ENCODE measurements at places on chromosomes 11 and 22. TPM values are rescaled to one million over a fixed set of nuclear protein-coding genes. Genes with fewer than 3 reads are reported as not detected.

The KDM4E gene
- total RNA-seq: not detected

The ISX gene
- total RNA-seq: not detected

The MIEF1 gene
- 38.2 TPM for total RNA-seq

The TYMP gene
- total RNA-seq: 91.8 TPM

The TMPRSS6 gene
- total RNA-seq: 4.6 TPM

The FAM111B gene
- total RNA-seq: 48.0 TPM

The DGCR6 gene
- 0.35 TPM for total RNA-seq

The C11orf91 gene
- total RNA-seq: 0.49 TPM

- peaks cover 2% of the 10 kb centered on the region for H3K27me3 ChIP-seq
- H3K36me3 ChIP-seq: no peaks in the 10 kb centered on the region
- no peak overlapping the region for H3K27ac ChIP-seq
- no peak overlapping the region for H3K4me3 ChIP-seq
- no peaks in the 10 kb centered on the region for H3K4me1 ChIP-seq
- no peak for DNase-seq
These were observed 40.7 kb downstream of the TSPAN18 start for GRCh38 chr11:44767421-44767820.

- DNase-seq: no peak
- no peak overlapping the region for H3K27ac ChIP-seq
- H3K4me1 ChIP-seq: peaks cover 14% of the 10 kb centered on the region
- H3K36me3 ChIP-seq: no peaks in the 10 kb centered on the region
These were observed 17.9 kb upstream of the RRAS2 start for GRCh38 chr11:14376920-14377319.

- no peak overlapping the region for H3K4me3 ChIP-seq
- no peak for DNase-seq
- no peaks in the 10 kb centered on the region for H3K4me1 ChIP-seq
- H3K27ac ChIP-seq: no peak overlapping the region
- H3K36me3 ChIP-seq: no peaks in the 10 kb centered on the region
These were observed 145.3 kb downstream of the CTTN start for GRCh38 chr11:70543611-70544010.

DNA sequence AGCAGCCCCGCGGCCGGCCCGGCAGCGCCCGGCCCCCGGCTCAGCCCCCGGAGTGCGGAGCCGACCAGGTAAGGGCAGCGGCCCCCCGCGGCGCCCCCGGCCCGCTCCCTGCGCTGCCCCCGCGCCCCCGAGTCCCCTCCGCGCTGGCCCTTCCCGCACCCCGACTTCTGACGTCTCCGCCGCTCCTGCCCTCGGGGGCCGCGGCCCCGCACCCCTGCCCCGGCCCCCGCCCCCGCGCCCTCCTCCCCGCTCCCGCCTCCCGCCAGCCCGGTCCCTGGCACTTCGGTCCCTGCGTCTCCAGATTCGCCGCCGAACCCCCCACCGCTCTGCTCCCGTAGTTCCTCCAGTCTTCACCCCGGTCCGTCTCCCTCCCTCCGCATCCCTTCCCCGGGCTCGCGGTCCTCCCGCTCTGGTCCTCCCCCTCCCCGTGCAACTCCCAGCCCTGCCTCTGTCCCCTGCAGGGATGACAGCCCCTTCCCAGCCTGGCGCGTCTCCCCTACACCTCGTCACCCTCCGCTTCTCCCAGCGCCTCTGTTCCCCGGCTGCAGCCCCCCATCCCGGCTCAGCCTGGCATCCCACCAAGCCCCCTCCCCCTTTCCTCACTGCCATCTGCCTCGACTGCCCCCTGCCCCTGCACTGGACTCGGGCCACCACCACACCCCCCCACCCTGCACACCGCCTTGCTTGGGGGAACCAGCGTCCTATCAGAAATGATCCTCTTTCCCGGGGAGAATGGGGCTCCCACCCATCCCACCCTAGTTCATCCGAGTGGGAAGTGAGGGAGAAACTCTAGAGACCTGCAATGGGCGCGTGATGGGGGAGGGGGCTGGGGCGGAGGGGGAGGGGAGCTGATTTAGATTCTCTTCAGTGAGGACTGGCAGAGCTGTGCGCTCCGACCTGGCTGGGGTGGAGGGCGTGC is 531 bp downstream of the GRIK4 start:
- no peak for DNase-seq
- no peak overlapping the region for H3K27ac ChIP-seq
- H3K4me3 ChIP-seq: peak overlapping the region; percentile 58
- no peaks in the 10 kb centered on the region for H3K36me3 ChIP-seq
- H3K27me3 ChIP-seq: peaks cover 50% of the 10 kb centered on the region

DNA sequence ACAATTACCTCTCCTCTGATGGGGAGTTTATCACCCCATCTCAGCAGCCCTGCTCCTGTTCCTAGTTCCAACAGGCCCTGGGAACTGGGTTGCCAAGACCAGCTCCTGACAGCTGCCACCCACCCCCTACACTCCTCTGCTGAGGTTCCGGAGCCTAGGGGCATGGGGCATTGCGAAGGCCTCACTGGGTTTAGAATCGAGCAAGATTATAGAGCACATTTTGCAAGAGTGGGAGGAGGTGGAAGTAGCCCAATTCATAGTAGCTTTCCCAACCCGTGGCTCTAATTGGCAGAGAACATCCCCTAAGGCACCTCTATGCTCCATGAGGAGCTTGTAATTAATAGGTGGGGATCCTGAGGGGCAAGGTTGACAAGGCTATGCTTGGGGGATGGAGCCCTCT is 23.0 kb downstream of the MYEOV start:
- H3K36me3 ChIP-seq: no peaks in the 10 kb centered on the region
- no peaks in the 10 kb centered on the region for H3K27me3 ChIP-seq
- H3K27ac ChIP-seq: no peak overlapping the region
- H3K4me3 ChIP-seq: no peak overlapping the region

DNA sequence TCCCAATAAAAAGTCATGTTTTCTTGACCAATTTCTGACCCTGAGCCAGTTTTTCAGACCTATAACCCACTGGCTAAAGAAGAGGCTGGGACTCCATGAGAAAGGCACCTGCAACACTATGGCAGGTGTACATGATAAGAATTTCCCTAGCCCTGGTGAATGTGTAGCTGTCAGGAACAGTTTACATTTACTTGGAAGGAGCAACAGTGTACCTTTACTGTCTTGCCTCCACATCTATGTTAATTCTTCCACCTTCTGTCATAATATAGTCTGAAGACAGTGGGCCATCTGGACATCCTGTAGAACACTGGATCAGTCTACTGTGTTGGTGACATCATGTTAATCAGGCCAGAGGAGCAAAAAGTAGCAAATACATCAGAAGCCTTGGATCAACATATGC is 72.1 kb upstream of the CD82 start:
- no peaks in the 10 kb centered on the region for H3K36me3 ChIP-seq
- no peak overlapping the region for H3K27ac ChIP-seq
- H3K27me3 ChIP-seq: peaks cover 5% of the 10 kb centered on the region
- no peaks in the 10 kb centered on the region for H3K4me1 ChIP-seq
- DNase-seq: no peak

DNA sequence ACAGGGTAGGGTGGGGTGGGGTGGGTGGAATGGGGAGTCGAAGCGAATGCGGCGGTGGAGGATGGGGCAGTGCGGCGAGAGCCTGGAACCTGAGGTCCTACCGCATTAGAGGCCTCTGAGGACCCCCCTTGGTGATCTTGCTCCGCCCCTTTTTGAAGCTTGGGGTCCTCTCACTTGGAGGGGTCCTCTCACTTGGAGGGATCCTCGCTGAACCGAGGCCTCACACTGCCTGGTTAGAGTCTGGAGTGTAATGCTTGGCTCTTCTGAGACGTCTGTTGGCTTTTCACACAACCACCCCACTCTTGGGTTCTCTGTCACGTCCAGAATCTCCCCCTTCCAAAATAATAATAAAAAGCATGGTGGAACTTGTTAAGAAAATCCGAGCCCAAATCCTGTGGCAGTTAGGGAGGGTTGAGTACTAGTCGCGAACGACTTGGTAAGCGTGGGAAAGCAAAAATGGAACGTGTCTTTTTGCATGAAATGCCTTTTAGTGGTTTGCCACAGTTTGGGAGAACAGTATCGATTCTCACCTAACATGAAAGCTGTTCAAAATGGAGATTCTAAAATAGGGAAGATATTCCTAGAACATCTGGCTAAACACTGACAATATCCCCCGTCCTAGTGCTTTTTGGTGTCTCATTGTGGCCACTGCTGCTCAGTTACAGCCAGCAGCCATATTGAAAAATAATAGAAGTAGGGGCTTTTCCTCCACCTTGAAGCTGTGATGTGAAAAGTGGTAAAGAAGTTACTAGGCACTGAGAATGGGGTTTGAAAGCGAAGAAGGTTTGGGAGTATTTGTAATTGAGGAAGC is 822 bp downstream of the RBX1 start:
- DNase-seq: no peak
- peak overlapping the region; percentile 100 for H3K4me3 ChIP-seq
- H3K4me1 ChIP-seq: peaks cover 28% of the 10 kb centered on the region
- H3K27me3 ChIP-seq: no peaks in the 10 kb centered on the region
- H3K36me3 ChIP-seq: peaks cover 43% of the 10 kb centered on the region

GRCh38 chr22:17957204-17957603 is 67.2 kb downstream of the MICAL3 start:
- H3K4me1 ChIP-seq: peaks cover 85% of the 10 kb centered on the region
- no peak overlapping the region for H3K4me3 ChIP-seq
- H3K27ac ChIP-seq: no peak overlapping the region
- H3K36me3 ChIP-seq: peaks cover 57% of the 10 kb centered on the region
- DNase-seq: no peak
- no peaks in the 10 kb centered on the region for H3K27me3 ChIP-seq

DNA sequence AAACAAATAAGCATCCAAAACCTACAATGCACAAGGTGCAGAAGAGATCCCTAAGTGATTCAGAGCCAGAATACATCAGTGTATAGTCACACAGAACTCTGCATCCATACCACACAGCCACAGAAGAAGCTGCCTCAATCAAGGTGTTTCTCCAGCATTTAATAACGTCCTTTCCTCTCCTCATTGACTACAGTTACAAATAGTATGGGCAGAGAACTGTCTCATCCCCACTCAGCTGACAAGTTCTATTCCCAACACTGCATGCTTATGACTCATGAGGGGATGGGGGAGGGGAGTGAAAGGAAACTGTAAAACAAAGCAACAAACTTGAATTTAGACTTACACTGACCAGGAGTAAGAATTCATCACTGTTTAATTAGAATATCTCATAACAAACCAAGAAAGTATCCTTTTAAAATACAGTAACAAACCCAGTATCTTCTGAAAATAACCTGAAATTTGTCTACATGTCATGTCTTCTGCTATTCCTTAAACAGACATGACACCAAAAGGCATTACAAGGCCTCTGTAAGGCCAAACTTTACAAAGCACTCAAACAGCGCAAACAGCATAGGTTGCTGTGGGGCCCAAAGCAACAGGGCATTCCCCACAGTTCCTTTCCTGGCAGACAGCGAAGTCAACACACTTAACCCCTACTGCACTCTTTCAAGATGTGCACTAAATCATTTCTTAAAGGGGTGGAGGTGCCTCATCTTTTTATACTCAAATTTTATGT is 29.3 kb downstream of the CELF1 start:
- H3K4me1 ChIP-seq: peaks cover 68% of the 10 kb centered on the region
- H3K4me3 ChIP-seq: peak overlapping the region; percentile 65
- no peaks in the 10 kb centered on the region for H3K27me3 ChIP-seq

- peaks cover 3% of the 10 kb centered on the region for H3K36me3 ChIP-seq
- H3K27me3 ChIP-seq: no peaks in the 10 kb centered on the region
- peak overlapping the region; percentile 86 for H3K4me3 ChIP-seq
- DNase-seq: no peak
- H3K27ac ChIP-seq: no peak overlapping the region
These were observed 1.7 kb downstream of the STX3 start for GRCh38 chr11:59756845-59757244.

DNA sequence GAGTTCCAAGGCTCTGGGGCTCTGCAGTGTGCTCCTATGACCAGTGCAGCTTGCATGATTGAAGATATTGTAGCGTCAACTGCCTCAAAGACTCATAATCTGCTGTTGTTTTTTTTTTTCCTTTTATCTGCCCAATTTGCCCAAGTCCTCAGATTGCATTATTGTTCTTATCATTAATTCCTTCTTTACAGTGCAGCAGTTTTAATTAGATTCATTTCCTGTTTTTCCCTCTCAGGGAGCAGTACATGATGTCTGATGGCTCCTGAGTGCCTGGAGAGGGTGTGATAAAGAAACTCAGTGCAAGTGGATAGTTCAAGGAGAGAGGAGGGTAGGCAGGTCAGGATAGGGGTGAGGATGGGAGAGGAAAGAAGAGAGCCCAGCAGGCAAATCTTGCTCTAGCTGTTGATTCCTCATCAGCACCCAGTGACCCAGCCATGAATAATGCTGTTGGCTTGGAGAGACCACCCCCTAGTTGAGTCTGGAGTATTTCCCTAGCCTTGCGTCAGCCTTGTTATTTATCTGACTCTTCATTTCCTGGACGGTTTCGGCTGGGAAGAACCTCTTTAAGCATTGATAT is 219.6 kb upstream of the SESN3 start:
- no peaks in the 10 kb centered on the region for H3K36me3 ChIP-seq
- no peak overlapping the region for H3K27ac ChIP-seq
- H3K27me3 ChIP-seq: no peaks in the 10 kb centered on the region
- no peak for DNase-seq

GRCh38 chr11:76026281-76026680 is 180.0 kb downstream of the WNT11 start:
- peak overlapping the region; percentile 10 for H3K27ac ChIP-seq
- peaks cover 21% of the 10 kb centered on the region for H3K4me1 ChIP-seq
- peaks cover 90% of the 10 kb centered on the region for H3K36me3 ChIP-seq

GRCh38 chr11:59437770-59438169 is 1.5 kb downstream of the OR5A1 start:
- H3K4me1 ChIP-seq: no peaks in the 10 kb centered on the region
- DNase-seq: no peak
- no peak overlapping the region for H3K4me3 ChIP-seq

GRCh38 chr22:27306771-27307170 is 494.8 kb downstream of the MN1 start:
- no peaks in the 10 kb centered on the region for H3K36me3 ChIP-seq
- H3K4me1 ChIP-seq: no peaks in the 10 kb centered on the region
- no peak overlapping the region for H3K27ac ChIP-seq
- peaks cover 5% of the 10 kb centered on the region for H3K27me3 ChIP-seq
- H3K4me3 ChIP-seq: no peak overlapping the region

DNA sequence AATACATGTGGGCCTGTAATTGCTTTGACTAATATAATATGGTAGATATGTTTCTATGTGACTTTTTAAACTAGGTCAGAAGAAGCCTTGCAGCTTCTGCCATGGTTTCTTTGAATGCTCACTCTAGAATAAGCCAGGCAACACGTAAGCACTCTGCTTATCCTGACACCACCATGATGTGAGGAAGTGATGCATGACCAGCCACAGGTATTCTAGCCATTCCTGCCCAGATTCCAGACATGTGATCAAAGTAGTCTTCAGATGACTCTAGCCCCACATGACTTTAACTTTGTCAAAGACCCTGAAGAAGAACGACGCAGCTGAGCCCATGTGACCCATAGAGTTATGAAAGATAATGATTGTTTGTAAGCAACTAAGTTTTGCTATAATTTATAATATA is 276.1 kb upstream of the NCAM1 start:
- no peak overlapping the region for H3K27ac ChIP-seq
- no peaks in the 10 kb centered on the region for H3K4me1 ChIP-seq
- DNase-seq: no peak
- peaks cover 2% of the 10 kb centered on the region for H3K27me3 ChIP-seq

DNA sequence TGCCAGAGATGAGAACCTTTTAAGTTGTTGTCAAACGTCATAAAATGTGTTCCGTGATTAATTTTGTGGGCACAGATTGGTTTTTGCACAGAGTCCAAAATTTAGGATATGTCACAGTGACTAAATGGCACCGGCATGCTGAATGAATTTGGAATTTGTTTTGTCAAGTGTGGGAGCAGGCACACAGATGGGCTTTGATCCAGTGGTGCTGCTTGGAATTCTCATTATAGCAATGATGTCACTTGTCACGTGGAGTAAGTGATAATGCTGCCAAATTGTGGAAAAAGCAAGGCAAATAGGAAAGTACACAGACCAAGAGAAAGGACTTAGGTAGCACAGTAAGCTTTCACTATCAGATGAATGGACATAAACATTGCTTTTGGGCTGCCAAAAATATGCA is 8.0 kb upstream of the LIN7C start:
- no peak for DNase-seq
- no peak overlapping the region for H3K27ac ChIP-seq
- no peaks in the 10 kb centered on the region for H3K36me3 ChIP-seq
- peaks cover 5% of the 10 kb centered on the region for H3K27me3 ChIP-seq
- H3K4me3 ChIP-seq: no peak overlapping the region

Data from activated B cell treated with CpG ODN at 0.5 μM for 24 hours (primary cell).